CD4-positive, alpha-beta T cell treated with Interleukin-1 beta for 1 hour (primary cell): ENCODE measurements at places on chromosomes 16 and 17.

- DNase-seq: no peak
Observed at GRCh38 chr17:59357929-59358328, 26.5 kb downstream of the YPEL2 start.

GRCh38 chr17:6913608-6914443 lies 82.0 kb upstream of the ALOX12 start:
- DNase-seq: peak; percentile 74

DNA sequence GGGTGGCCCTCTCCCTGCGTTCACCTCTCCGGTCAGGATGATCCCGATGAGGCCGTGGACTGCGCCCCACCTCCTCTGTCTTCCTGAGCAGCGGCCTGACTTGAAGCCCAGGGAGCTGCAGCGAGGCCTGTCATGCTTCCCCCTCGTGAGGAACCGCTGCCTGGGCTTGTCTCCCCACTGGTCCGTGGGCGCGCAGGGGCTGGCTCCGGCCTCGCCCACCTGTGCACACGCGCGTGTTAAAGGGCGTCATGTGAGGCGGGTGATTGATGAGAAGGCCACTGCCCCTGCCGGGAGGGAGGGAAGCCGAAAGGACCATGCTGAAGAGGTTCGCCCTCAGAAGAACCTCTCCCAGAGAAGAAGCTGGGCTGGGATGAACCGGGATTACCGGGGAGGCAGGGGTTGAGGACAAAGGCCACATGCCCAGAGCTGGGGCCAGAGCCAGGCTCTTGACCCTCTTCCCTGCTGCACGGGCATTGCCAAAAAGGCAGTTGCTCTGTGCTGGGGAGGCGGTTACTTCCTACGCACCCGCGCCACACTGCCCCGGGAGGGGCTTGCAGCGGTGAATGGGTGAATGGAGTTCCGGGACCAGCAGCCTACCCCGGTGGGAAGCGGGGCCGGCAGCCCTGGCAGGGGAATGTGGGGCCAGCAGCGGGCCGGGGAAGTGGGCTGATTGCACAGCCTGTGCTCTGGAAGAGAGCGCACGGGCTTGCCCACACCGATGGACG lies 85.9 kb upstream of the GSE1 start:
- DNase-seq: no peak

DNA sequence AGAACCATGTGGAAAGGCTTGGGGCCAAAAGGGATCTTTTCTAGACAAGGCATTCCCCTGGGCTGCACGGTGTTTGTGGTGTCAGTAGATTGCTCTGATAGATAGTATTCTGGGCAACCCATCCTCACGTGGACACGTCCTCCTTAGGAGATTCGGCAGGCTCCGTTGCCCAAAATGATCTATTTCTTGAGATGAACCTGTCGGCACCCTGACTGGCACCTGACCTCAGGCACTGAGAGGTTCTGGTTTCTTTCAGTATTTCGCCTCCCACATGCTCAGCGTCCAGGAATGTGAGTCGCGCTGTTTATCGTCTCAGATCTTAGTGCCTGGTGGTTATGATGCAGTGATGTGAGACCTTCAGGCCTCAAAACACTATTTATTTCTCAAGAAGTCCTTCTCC lies 89.7 kb downstream of the MARCHF10 start:
- DNase-seq: no peak

GRCh38 chr17:77493901-77494663 lies 353.3 kb downstream of the SEC14L1 start:
- no peak for DNase-seq

- DNase-seq: peak; percentile 30
Observed at GRCh38 chr16:17451843-17452242, 18.9 kb downstream of the XYLT1 start.

- no peak for DNase-seq
Observed at GRCh38 chr16:64712026-64712425, 409.8 kb downstream of the CDH11 start.

GRCh38 chr16:50679676-50680555 lies 1.2 kb downstream of the SNX20 start:
- no peak for DNase-seq
